Activated naive CD4-positive, alpha-beta T cell treated with anti-CD3 and anti-CD28 coated beads, Interleukin-2, amount 50 U/mL, for 72 hours (primary cell): ENCODE measurements at places on chromosomes 5 and 9. TPM values are rescaled to one million over a fixed set of nuclear protein-coding genes. Genes with fewer than 3 reads are reported as not detected.
A peak's percentile ranks its signal among the peaks of the same experiment; 100 is the strongest.

DNA sequence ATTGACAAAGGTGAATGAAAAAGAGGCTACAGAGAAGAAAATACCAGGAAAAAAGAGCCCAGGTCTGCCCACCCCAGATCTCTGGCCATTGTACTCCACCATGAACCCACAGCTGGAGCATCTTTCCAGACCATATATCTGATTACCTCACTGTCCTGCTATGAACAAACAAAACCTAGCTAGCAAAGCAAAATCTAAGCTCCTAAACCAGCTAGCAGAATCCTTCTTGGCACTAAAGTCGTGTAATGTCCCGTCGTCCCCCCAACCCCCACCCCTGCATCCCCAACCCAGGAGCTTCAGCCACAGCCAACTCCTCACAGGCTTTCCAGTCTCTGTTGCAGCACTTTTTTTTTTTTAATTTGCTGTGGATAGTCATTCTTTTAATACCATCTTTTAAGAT, 2.5 kb downstream of the C1QTNF3 start:
- no peak for DNase-seq

DNA sequence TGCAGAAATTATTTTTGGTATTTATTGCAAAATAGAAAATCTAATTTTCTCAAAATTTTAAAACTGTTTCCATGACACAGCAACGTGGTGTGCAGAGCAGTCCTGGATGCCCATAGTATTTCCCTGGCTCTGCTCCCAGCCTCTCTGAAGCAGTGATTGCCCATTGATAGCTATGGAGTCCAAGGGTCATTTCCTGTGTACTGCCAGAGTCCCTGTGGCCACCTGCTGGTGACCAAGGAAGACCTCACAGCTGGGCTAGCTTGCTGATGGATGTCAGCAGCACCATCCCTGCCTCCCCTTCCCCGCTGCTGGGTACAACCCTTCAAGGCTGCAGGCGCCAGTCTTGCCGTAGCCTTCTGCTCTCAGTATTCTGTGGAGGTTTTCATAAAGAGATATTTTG, 184.1 kb downstream of the DIRAS2 start:
- no peak for DNase-seq

- no peak for DNase-seq
Measured at GRCh38 chr5:112776301-112776856, 38.7 kb downstream of the APC start.

- DNase-seq = no peak
Measured at GRCh38 chr5:155953335-155953734, 373.6 kb upstream of the SGCD start.

GRCh38 chr5:170523142-170523551, 19.3 kb downstream of the KCNIP1 start:
- DNase-seq = no peak

- no peak for DNase-seq
Measured at GRCh38 chr9:24765025-24765756, 219.5 kb upstream of the IZUMO3 start.

DNA sequence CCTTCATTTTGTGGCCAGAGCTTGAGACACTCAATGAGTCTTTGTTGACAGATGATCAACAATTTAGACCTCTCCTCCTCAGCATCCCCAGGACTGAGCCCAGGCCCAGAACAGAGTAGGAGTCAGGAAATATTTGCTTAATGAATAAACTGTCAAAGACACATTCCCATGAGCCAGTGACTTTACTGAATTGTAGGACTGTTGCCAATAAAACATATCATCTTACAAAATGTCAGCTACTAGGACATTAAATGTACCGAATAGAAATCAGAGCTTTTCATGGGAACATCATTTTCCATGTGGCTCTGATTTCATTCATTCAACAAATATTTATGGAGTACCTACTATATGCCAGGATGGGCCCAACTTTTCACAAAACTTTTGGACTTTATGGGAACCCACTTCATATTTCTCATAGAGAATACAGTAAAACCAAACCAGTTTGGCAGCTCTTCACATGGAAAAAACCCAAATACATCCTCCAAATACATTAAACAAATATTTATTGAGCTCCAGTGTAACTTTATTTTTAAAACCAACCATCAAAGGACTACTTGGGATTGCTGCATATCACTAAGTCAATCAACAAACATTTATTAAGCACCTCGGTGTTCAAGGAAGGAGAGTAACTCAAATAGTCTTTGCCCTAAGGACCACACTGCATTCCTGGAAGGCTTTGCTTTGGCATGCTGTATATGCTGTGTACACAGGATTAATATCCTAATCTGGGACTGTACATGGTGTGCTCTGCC, 11.4 kb downstream of the VDAC1 start:
- DNase-seq = no peak

- no peak for DNase-seq
Measured at GRCh38 chr5:90824436-90824835, 265.8 kb downstream of the ADGRV1 start.

DNA sequence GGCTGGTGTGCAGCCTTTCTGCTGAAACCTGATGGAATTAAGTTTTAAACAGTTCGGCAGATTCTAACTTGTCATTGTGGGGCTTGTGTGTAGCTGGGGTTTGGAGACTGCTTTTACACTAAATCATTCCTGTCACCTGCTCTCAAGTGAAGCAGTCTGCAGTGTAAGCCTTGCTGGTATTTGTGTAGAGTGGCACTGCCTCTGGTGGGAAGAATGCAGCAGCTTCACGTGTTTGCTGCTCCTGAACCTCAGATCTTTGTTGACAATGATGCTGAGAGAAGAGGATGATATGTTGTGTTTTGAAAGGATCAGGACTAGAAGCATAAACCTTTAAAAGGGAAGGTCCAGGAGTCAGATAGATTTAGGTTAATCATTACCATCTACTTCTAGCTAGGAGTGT, 88.1 kb downstream of the KDM4C start:
- no peak for DNase-seq

DNA sequence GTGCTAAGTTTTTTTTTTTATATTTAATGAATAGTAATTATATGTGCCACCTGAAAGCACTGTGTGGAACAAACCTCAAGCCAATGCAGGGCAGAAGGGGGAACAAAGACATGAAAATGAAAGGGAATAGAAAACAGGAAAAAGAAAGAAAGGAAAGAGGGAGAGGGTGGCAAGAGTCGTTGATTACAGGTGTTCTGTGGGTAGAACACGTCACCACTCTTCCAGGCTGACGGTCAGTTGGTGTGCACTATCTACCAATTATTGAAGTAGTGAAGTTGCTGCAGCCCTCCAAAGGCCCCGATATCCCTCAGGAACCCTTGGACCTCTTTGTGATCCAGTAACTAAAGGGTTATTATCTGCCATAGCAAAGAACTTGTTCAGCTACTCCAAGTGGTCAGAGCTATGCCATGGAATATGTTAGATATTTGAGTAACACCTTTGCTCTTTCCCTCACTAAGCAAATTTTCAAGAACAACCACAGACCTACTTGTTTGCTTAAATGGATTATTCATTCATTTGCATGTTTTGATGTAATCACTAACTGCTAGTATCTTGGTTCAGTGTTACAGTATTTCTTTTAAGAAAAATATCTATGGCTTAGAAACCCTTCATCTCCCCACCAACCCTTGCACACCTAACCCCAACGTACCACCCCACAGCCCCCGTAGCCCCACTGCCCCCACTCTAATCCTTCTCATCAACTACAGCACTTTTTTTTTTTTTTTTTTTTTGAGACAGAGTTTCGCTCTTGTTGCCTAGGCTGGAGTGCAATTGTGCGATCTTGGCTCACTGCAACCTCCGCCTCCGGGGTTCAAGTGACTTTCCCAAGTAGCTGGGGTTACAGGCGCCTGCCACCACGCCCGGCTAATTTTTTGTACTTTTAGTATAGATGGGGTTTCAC, 31.3 kb downstream of the FYB1 start:
- no peak for DNase-seq

DNA sequence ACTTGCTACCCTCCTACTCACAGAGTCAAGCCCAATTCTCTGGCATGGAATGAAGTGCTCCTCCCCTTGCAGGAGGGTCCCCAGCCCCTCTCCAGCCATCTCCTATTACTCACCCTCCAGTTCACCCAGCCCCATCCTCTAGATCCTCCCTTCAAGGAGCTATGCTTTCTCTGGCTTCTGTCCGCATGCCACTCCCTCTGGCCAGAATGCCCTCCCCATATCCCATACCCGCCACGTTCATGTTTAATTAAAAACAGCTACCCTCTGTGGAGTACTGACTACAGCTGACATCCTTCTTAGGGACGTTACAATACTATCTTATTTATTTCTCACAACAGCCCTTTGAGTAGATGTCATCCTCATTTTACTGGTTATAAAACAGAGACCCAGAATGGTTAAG, 3.0 kb downstream of the F2R start:
- DNase-seq = no peak

GRCh38 chr5:132641241-132641723, 16.7 kb upstream of the IL13 start:
- DNase-seq = peak; percentile 60

GRCh38 chr9:116789081-116789480, 102.0 kb downstream of the TRIM32 start:
- no peak for DNase-seq

GRCh38 chr5:22852807-22853660, at the start of gene CDH12:
Gene CDH12 (minus strand): TSS chr5:22853344.
- no peak for DNase-seq

GRCh38 chr5:139849942-139850341, 54.3 kb downstream of the PSD2 start:
- DNase-seq = no peak

- no peak for DNase-seq
Measured at GRCh38 chr9:136577941-136578625, 32.2 kb upstream of the NOTCH1 start.

GRCh38 chr9:2495221-2496005, 126.2 kb upstream of the VLDLR start:
- DNase-seq = no peak

DNA sequence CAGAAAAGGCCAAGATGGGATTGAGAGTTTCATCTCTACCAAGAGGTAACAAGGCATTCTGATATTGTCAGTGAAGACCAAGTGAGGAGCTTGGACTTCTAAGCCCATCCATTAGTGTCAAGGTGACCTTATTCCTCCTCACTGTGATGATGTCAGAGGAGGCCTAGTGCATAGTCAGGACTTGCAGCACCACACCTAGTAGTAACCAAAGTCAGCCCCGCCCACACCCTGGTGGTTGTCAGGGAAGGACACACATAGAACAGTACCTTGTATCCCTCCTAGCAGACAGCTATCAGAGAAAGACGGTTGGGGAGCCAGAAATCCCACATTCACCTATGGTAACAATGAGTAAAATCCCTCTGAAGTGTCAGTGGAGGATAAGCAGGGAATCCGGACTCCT, 111.7 kb downstream of the AP3B1 start:
- no peak for DNase-seq

DNA sequence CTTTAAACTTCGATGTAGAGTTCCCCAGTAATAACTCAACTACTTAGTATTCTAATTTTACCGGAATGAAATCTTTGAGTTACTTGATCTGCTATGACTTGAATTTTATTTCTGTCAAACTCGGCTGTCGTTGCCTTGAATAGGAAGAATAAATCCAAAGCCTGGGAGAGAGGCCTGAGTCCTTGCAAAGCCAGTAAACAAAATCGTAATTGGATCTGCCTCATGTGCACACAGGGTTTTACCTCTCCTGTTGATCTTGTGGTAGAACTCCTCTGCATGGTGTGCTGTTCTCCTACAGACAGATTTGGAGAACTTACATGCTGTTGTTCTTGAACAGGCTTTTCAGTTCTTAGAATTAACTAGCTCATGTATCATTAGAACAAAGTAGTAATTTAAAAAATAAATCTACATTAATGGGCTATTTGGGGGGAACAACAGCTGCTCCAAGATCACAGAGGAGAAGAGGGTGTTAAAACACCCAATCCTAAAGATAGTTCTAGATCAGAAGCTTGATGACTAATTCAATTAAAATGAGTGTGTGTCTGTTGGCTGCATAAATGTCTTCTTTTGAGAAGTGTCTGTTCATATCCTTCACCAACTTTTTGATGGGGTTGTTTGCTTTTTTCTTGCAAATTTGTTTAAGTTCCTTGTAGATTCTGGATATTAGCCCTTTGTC, 28.9 kb downstream of the HSPB3 start:
- DNase-seq = no peak

DNA sequence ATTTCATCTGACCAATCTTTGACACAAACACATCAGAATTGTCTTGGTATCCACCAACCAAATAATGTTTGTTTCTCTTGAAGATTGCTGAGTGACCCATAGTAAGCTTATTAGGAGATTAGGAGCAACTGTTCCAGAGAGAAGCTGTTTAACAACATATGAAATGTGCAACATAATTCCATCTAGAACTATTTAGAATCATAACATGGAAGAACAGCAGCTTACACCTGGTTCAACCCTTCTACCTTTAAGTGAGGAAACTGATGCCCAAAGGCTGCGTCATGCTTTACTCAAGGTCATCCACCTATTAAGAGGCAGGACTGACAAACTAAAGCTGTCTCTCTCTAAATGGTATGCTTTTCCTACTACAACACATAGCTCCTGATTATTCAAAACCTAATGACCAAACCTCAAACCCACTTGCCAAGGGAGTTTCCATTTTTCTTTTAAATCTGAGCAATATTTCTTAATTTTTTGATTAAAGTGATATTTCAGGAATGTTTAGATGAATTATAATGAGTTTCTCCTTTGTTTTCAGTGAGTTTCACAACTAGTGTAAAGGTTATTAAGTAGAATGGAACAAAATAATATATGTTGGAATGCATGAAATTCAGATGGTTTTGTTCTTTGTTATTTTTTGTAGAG, 545.9 kb downstream of the RAB3C start:
- DNase-seq = no peak

GRCh38 chr5:20248118-20248517, 260.1 kb upstream of the CDH18 start:
- DNase-seq = no peak

- DNase-seq = no peak
Measured at GRCh38 chr9:33354651-33355211, 47.6 kb downstream of the AQP7 start.

FOXD4L3 gene
- total RNA-seq = not detected

HAND1 gene
- not detected for total RNA-seq

SOHLH1 gene
- total RNA-seq = not detected

GPX8 gene
- total RNA-seq = not detected

HAVCR2 gene
- 52.2 TPM for total RNA-seq

TAF11L10 gene
- not detected for total RNA-seq

GRM6 gene
- not detected for total RNA-seq

GABRB2 gene
- total RNA-seq = not detected

STPG3 gene
- not detected for total RNA-seq

ABITRAM gene
- total RNA-seq = 17.3 TPM

IL33 gene
- not detected for total RNA-seq

LHX3 gene
- 0.08 TPM for total RNA-seq

AKNA gene
- 165 TPM for total RNA-seq
